ENCODE measurements at places on chromosomes 1 and 21.

DNA sequence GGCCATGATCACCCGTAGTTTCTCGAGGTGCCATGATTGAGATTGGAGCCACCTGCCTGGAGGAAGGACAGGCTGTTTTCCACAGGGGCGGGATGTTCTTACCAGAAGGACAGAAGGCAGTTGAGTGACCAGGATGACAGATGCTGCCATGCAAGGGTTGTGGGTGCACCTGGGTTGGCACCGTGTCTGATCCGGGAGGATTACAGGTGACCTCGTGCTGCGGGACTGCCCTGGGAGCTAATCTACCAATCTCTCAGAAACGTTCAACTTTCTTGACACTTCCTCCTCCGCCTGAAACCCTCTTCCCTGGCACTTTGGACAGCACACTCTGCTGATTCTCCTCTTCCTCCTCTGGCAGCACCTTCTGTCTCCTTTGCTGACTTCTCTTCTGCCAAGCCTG lies 13.8 kb upstream of the SLC6A9 start:
- DNase-seq: no peak

GRCh38 chr21:39111931-39112550 lies 71.2 kb downstream of the PSMG1 start:
- no peak for DNase-seq

DNA sequence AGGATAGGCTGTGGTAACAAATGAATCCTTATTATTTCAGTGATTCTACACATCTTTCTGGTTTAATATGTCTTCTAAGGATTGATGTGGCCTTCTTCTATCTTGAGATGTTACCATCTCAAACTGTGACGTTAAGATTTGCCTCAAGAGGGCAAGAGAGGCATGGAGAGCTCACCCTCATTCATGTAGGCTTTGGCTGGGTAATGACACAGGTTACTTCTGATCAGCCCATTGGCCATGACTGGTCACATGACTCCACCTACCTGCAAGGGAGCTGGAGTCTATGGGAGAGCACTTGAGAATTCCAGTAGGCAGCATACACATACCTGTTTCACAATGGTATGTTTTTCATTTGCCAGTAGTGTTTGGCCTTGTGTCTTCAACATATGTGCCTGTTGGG lies 30.0 kb downstream of the CACHD1 start:
- no peak for DNase-seq

DNA sequence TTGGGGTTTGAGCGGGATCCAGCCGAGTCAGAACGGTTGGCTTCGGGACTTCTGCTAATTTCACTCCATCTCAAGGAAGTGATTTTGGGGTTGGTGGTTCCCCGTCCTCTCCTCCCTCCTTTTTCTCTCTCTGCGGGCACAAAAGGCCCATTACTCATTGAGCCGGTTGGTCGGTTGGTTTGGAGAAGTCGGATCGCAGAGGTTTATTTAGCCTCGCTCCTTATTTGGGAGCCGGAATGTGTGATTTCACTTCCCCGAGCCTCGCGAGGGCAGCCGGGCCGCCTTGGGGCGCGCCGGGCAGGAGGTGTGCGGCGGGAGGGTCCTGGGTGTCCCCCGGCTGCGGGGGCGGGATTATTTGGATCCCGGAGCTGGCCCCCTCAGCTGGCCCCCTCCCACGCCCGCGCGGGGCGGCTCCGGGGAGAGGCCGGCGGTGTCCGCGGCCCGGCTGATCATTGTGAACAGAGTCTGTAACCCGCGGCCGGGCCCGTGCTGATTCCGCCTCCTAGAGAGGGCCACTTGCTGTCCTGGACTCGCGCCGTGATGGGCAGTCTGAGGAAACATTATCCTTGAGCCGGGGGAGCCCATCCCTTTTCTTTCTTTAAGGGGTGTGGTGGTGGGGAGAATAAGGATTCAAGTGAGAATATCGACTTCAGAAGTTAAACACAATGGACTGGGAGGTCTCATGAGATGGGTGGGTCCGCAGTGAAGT lies 1.2 kb downstream of the MAPKAPK2 start:
- no peak for DNase-seq

DNA sequence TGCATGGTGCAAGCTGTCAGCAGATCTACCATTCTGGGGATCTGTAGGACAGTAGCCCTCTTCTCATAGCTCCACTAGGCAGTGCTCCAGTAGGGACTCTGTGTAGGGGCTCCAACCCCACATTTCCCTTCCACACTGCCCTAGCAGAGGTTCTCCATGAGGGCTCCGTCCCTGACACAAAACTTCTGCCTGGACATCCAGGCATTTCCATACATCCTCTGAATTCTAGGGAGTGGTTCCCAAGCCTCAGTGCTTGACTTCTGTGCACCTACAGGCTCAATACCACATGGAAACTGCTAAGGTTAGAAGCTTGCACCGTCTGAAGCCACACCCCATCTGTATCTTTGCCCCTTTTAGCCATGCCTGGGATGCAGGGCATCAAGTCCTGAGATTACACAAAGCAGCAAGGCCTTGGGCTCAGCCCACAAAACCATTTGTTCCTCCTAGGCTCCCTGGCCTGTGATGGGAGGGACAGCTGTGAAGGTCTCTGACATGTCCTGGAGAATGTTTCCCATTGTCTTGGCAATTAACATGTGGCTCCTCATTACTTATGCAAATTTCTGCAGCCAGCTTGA lies 117.0 kb upstream of the NFIA start:
- DNase-seq: no peak

- no peak for DNase-seq
These were observed 12.5 kb downstream of the RWDD3 start for GRCh38 chr1:95246511-95246910.

- no peak for DNase-seq
These were observed 212.3 kb upstream of the GREM2 start for GRCh38 chr1:240824238-240824637.

DNA sequence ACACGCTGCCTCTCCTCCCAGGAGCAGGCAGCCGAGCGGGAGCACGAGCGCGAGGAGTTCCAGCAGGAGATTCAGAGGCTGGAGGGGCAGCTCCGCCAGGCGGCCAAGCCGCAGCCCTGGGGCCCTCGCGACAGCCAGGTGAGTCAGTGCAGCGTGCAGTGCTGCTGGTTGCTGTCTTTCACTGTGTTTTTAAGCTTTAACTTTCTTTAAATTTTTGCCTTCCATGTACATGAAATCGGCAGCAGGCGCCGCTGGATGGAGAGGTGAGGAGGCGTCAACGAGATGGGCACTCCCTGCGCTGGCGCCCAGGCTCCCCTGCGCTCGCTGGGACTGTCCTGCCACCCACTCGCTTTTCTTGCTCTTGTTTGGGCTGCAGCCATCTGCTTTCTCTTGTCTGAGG lies 60.7 kb upstream of the DIP2A start:
- no peak for DNase-seq

GRCh38 chr1:37704966-37705365 lies 12.7 kb downstream of the CDCA8 start:
- DNase-seq: no peak

DNA sequence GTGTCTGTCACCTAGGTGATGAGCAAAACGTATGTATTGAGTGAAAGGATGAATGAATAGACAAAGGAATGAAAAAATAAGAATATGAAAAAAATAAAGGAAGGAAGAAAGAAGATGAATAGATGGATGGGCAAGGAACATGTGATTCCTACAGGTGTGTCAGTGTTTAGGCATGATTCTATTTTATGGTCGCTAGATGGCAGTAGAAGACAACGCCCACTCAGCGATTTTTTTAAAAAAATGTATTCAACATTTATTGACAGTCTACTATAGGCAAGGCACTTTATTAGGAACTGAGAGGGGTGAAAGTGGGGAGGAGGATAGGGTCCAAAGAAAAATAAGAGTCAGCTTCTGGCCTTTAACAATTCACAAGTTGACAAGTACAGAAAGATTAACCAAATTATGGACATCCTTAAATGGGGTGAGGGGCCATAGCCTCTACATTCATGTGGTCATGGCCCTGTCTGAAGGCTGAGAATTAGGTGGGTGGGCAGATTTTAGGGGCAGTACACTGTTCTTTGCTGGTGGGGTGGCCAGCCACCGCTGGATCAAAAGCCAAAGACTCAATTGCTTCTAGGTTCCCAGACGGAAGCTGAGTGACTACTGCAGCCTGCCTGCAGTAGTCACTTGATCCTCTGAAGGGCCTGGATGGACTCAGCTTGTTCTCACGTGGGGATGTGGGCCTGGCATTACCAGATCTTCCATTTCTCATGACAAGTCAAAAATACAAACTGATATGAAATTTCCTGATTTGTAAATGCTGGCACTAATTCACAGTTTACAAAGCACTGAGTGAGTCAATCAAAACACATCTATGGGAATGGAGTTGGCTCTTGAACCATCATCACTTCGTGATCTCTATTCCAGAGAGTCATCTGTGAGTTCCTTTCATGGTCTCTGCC lies 83.9 kb downstream of the FASLG start:
- DNase-seq: no peak

DNA sequence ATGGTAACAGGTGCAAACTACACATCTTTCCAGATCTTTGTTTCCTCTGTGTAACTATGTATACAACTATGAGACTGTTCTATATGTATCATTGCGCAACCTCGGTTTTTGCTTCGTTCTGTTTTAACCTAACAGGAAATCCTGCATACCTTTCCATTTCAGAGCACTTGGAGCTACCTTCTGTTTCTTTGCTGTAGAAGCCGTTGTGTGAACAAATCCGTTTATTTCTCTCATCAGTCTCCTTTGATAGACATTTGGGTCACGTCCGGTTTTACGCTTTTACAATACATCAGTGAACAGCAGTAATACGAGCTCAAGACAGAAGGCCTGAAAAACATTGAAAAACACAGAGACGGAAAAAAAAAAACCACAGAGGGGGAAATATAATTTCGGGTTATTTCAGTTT lies 10.5 kb downstream of the ATP5IF1 start:
- DNase-seq: no peak

DNA sequence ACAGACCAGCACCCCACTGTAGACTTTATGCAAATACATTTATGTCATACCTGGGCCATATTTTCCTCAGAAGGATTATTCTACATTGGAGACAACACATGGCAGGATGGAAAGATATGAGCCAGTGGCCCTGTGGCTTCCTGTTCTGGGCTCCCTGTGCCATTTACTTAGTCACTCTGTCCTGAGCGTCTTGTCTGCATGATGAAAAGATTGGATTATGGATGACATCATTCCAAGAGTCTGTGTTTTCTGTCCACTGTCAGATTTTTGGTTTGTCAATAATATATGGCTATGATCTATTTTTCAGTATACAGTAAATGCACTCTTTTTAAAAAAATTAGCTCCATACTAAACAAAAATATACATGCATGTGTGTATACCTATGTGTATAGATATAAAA lies 30.8 kb downstream of the IGSF5 start:
- DNase-seq: no peak

DNA sequence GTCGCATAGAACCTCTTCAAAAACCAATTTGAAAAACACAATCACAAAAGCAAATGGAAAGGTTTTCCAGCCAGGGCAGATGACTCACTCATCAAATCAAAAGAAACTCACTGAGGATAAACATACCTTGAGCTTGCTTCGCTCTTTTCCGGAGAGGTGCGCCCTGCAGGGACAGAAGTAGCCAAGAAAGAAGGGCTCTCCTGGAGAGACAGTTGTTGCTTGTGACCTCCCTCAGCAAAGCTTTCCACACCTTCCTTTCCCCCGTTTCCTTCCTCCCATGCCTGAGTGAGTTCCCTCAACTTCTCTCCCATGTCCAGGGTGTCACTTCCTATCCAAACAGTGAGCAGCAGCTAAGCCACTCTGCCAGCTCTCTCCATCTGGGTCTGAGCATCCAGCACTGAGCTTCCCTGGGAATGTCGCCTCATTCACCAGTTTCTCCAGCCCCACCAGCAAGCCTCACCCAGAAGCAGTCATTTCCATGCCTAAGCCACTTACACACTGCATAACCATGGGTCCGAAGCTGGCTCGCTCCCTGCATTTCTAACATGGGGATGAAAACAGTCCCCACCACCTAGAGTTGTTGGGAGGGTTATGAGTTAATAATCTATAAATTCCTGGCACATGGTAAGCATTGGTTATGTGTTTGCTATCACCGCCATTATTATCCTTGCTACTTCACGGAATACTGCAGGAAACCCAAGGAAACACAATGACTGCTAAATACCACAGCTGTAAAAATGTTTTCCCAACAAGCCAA lies 75.0 kb downstream of the PTPN14 start:
- DNase-seq: no peak

- no peak for DNase-seq
These were observed 576.6 kb downstream of the NPHP4 start for GRCh38 chr1:5415606-5416005.

DNA sequence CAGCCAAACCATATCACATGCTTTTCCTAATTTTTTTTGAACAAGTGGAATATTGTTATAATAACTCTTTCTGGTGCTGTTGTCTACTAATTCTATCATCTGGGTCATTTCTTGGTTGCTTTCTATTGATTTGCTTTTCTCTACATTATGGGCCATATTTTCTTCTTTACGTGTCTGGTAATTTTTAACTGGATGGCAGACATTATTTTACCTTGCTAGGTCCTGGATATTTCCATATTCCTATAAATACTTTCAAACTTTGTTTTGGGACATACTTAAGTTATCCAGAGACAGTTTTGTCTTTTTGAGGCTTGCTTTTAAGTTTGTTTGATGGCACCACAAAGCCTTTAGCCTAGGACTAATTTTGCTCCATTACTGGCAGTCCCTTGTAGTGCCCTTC lies 11.3 kb downstream of the HS2ST1 start:
- DNase-seq: no peak
